ENCODE measurements at places on chromosomes 4 and X. TPM values are rescaled to one million over a fixed set of nuclear protein-coding genes. Genes with fewer than 3 reads are reported as not detected.

The COL4A6 gene
- 0.32 TPM for total RNA-seq

The AFP gene
- 0.32 TPM for total RNA-seq

GRCh38 chr4:1600811-1601532, 83.1 kb downstream of the FAM53A start:
- DNase-seq = no peak

DNA sequence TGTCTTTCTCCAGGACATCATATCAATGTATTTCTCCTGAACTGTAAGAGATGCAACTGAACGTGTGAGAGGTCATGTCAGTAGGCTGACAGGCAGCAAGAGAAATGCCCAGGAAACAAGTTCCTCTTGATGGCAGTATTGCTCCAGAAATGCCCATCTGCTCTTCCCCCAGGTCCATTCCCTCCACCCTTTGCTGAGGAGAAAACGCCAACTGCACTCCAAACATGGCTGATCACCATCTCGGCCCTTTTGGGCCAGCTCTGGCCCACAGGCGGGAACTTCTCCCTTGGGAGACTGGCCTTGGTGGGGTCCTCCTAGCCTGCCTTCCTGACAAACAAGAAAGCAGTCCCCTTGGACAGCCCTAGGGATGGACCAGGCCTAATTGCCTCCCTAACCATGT, 276.5 kb upstream of the AGTR2 start:
- DNase-seq = peak; percentile 22

DNA sequence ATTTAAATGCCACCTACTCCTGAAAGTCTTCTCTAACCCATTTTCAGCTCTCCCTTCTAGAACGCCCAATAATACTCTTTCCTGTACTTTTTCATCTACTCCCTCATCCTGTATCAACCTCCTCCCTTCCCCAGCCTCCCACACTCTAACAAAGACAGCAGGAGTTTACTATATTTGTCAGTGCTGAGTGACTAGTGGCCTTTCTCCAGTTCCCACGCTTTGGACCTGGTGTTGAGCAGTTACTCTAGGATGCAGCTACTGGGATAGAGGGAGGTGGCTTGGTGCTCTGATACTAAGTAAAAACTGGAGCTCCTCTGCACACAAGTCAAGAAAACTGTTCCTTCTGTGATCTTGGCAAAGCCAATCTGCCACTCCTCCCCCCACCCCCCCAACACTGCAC, 36.1 kb upstream of the KLHL13 start:
- DNase-seq = no peak

DNA sequence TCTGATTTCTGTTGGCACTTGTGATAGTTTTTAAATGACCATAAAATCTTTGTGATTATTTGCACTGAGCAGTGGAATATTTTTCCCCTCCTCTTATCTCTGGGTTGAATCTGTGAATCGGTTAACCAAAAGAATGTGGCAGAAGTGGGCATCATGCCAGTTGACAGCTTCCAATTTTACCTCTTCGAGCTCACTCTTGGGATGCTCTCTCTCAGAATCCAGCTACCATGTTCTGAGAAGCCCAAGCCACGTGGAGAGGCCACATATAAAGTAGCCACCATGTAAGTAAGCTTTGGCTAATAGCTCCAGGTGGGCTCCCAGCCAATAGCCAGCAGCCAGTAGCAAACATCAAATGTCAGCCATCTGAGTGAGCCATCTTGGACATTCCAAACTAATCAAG, 12.9 kb upstream of the WDR19 start:
- DNase-seq = no peak

DNA sequence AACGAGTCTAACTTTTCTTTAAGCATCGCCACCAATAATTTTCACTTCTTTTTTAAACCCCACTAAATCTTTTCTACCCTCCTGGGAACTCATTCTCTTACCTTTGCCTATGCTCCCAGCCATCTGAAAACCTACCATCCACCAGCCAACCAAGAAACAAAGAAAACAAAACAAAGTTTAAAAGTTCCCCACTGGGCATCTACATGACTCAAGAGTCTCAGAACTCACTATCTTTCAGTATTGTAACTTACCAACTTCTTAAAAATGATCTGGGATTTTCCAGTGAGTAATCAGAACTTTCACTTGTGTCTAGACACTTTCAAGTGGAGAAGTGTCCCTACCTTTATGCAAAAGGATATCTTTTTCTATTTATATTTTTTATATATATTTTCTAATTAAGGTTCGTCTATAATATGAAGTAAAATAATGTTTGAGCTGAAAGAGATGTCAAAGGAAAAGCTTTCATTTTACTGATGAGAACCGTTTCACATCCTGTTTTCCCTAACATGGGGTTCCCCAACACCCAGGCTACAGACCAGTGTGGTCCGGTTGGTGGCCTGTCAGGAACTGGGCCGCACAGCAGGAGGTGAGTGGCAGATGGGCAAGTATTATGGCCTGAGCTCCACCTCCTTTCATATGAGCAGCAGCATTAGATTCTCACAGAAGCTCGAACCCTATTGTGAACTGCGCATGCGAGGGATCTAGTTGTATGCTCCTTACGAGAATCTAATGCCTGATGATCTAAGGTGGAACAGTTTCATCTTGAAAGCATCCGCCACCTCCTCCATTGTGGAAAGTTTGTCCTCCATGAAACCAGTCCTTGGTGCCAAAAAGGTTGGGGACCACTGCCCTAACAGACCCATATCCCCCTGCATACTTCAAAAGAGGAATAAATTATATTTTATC, 9.8 kb upstream of the TIGD2 start:
- no peak for DNase-seq
